ENCODE measurements at places on chromosomes 1 and 21. TPM values are rescaled to one million over a fixed set of nuclear protein-coding genes. Genes with fewer than 3 reads are reported as not detected.

Gene CFAP57
- not detected for total RNA-seq

Gene DNM3
- 1.4 TPM for total RNA-seq

Gene DPM3
- 29.8 TPM for total RNA-seq

Gene AADACL3
- total RNA-seq: not detected

Gene RRAGC
- 19.0 TPM for total RNA-seq

Gene RIPPLY3
- 0.16 TPM for total RNA-seq

Gene BACE2
- total RNA-seq: 0.50 TPM

Gene RIMKLA
- 6.7 TPM for total RNA-seq

Gene REN
- total RNA-seq: not detected

Gene AGBL4
- not detected for total RNA-seq

Gene DIO1
- total RNA-seq: not detected

Gene SPRR5
- not detected for total RNA-seq

Gene CD53
- total RNA-seq: 238 TPM

Gene SAMSN1
- 43.5 TPM for total RNA-seq

Gene TNNI3K
- total RNA-seq: 0.59 TPM

Gene CD1E
- total RNA-seq: not detected

Gene ACTA1
- not detected for total RNA-seq

Gene IL19
- not detected for total RNA-seq

Gene PLA2G2A
- not detected for total RNA-seq

Gene ADAMTSL4
- total RNA-seq: 0.28 TPM

Gene AIRE
- total RNA-seq: not detected

Gene F5
- total RNA-seq: 57.8 TPM
